BE2C (cell line): ENCODE measurements at places on chromosomes 3 and 15.

GRCh38 chr3:129690406-129690805 is 83.9 kb upstream of the PLXND1 start:
- DNase-seq: peak; percentile 58

- no peak for DNase-seq
Measured at GRCh38 chr3:103976931-103977339, 1389.8 kb upstream of the ALCAM start.

- DNase-seq: peak; percentile 76
Measured at GRCh38 chr3:195849322-195850074, 37.8 kb upstream of the MUC4 start.

GRCh38 chr3:52568069-52568468 is 31.7 kb downstream of the UQCC5 start:
- no peak for DNase-seq

DNA sequence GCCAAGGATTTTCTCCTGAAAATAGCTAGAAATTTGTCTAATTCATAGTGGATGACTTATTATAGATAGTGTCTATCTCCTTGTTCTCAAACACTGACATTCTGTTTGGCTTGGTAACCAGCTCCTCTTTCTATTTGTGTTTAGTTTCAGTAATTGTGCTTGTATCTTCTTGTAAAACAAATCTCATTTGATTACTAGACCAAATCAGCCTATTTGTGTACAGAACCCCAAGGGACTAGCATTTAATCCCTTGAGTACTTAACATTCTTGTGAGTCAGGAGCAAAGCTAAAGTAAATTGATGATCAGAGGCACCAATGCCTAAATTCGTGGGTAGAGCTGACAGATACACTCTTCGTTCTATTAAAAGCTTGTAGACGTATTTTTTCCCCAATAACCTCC is 306.5 kb upstream of the SLITRK3 start:
- no peak for DNase-seq

DNA sequence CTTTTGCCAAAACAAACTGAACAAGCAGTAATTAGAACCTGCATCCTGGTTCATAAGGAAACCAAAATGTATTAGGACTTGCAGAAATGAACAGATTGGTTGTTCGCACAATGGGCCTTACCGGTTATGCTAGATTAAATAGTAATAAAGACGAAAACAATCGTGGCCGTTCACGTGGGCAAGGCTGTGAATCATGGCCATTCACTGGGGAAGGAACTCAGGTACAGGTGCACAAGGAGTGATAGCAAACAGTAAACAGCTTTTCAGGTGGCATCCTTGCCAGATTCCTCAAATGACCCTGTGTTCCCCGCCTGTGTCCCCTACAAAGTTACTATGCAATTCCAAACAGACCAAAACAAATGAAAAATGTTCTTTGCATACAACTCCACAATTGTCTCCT is 8.2 kb downstream of the LRIG1 start:
- DNase-seq: no peak

- DNase-seq: no peak
Measured at GRCh38 chr3:24278543-24278942, 216.1 kb downstream of the THRB start.

GRCh38 chr3:106115557-106115956 is 246.7 kb upstream of the CBLB start:
- no peak for DNase-seq

- DNase-seq: no peak
Measured at GRCh38 chr3:73018790-73019441, 22.3 kb downstream of the PPP4R2 start.

DNA sequence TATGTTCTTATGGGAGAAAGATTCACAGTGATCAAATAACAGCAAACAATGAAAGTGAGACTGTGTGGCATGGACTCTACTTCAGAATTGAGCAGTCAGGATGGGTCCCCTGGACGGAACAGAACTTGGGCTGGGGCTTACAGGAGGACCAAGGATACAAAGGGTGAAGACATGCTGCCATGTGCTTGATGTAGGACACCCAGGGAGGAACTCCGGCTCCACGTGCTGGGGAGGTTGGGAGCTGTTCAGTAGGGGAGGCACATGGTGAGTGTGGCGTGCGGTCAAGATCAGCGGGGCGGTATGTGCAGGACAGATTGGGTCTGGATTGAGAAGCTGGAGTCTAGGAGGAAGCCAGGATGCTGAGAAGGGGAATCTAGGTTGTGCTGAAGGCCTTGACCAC is 32.6 kb downstream of the PPCDC start:
- no peak for DNase-seq

DNA sequence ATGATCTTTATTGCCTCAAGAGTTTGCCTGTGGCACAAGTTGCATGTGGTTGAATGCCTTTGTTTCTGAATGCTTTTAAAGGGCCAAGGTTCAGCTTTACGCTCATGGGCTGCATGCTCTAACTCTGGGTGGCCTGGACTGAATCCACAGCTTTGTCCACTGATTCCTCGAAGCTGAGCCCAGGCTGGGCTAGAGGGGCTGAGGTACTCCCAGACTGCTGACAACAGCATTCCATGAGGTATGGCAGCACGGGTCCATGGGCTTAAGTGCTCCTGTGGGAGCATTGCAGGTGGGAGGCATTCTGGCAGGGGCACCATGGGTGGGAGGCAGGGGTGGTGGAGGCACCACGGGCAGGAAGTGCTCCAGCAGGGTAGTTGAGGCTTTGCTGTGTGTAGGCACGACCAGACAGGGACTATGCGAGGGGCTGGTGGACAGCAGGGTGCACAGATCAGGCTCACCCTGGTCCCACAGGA is 61.6 kb downstream of the GLCE start:
- no peak for DNase-seq

DNA sequence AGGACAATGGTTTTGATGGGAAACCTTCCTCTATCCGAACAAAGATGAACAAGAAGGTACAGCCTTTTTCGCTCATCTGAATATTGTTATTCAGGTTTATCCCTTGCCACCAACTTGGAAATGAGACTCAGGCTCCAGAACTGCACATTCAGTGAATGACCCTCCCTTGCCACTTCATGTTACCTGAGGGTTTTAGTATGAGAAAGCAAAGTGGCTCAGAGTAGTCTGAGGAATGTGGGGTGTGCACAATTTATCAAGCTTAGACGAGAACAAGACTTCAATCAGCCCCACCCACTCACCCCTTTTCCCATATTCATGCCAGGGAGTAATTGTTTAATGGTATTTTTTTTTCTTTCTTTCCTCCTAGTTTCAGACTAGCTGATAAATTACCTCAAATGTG is 265.3 kb upstream of the POU1F1 start:
- DNase-seq: no peak

DNA sequence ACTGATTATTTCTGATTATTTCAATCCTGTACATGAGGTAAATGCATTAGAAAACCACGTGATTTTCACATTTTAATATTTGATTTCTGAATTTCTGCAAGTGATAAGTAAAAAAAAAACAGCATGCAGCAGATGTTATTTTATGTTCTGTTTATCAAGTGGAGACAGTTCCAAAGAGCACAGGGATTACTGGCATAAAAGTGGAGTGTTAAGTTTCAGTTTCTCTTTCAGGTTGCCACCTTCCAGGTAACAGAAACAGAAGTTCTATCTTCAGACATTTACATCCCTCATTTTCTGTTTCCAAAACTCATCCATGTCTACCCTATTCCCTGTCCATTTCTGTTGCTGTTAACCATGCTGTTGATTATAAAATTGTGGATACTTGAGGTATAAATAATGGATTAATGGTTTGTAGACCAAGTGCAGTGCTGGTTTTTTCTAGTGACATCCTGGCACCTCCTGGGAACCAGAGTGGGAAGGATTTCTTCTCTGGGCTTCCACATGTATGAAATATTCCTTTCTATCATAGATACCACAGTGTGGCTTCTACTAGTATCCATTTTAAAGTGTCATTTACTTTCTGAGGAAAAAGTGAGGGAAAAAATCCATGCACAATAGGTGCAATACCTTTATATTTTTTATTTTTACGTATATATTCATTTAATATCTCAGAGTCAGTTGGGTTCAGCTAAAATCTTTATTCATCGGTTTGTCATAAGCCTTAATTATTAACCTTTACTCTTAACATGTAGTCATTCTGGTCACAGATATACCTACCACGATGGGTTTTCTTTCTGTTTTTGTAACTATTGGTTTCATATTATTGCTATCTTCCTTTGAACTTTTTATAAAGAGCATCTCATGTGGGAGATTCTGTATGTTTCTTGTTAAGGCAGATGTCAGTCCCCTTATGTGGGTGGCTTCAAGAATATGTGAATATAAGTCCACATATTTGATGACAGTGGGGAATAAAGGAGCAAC is 1010.0 kb downstream of the SQOR start:
- no peak for DNase-seq

DNA sequence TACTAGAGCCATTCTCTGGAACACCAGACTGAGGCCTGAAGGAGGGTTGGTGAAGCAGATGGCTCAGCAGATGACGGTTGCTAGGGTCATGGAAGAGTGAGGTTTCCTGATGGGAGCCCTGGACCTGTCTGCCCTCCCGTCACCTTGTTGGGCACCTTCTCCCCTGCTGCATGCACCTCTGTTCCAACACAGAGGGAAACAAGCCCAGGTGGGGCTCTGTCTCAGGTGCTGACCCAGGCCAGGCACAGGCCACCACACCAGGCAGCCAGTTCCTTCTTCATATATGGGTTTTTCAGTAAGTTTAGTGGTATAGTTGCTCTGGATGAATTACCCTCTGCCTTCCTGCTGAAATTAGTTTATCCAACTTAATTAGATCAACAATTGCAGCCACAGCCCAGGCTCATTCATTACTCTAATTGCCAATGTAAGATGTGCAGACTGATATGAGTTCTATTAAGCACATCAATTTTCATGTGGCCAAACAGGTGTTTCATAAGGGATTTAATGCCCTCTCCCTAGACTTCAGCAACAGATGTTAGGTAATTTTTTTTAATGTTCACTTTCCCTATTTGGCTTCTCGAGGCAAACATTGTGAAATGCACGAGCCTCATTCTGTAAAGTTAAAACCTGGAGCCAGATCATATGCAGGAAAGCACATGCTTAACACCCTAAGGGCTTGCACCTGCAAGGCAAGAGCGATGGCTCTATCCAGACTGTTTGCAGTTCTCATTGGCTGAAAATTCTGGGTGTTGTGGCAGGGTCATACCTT is 174.8 kb downstream of the CHDH start:
- DNase-seq: peak; percentile 20

- DNase-seq: no peak
Measured at GRCh38 chr3:194327218-194328052, 23.7 kb downstream of the CPN2 start.

DNA sequence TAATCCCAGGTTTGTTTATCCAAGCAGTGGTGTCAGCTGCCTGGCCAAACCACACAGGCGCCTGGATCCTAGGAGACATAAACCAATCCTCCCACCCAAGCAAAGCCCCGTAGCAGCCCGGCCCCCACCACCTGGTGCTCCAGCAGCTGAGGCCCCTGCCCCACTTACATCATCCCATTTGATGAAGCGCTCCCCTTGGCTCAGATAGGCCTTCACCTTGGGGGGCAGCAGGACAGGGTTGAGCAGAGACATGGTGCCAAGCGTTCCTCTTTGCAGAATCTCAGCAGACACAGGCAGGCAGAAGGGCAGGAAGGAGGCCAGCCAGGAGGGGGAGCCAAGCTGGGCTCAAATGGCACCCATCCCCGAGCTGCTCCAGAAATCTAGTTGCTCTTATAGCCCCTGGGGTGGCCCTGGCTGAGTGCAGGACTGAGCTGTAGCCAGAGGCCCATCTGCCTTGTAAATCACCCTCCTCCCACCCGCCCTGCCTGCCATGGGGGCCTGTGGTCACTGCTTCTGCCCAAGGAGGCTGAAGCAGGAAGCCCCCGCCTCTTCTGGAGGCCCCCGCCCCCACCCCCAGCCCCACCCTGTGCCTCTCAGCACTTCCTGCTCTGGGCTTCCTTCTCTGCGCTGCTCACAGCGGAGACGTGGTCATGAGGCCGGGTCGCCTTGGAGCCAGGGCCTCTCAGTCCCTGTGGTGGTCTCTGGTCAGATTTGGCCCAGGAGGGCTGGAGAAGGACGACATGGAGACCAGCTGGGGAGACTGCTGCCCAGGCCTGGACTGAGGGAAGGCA is at the start of gene PLCB2:
TSS of gene PLCB2 (minus strand) at position 515 of the 791 bp plus-strand sequence. CDS start at position 252, 263 bp downstream.
- peak; percentile 45 for DNase-seq

- DNase-seq: no peak
Measured at GRCh38 chr15:40263024-40263754, 19.7 kb downstream of the ANKRD63 start.

GRCh38 chr15:93063796-93064690 is 25.0 kb downstream of the RGMA start:
- DNase-seq: no peak

DNA sequence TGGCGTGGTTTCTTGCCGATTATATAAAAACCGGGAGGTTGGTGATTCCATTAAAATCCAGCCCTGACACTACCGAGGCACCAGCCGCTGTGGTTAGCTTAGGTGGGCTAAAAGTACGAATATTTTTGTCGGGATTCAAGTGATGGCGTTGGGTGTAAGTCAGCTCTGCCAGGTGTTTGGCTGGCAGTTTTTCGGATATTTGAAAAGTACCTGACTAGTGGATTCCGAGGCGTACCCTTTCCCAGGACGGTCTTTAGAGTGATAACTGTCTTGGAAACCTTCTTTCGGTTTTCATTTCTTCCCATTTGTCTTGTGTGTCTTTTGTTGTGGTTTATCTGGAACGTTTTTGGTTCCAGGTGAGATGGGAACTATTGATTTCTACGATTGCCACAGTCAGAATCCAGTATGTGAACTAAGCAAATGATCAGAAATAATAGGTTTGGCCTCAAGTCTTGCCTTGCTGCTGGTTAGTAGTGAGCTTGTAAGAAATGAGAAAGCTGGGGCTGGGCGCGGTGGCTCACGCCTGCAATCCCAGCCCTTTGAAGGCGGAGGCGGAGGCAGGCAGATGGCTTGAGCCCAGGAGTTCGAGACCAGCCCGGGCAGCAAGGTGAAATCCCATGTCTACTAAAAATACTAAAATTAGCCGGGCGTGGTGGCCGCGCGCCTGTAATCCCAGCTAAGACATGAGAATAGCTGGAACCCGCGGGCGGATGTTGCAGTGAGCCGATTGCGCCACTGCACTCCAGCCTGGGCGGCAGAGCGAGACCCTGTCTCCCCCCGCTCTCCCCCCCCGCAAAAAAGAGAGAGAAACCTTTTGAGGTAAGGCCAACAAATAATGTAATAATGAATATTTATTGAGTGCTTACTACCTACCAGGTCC is 1.4 kb downstream of the FYTTD1 start:
- DNase-seq: peak; percentile 47

- DNase-seq: no peak
Measured at GRCh38 chr15:34795267-34796081, at the start of gene ACTC1. Gene ACTC1 (minus strand): TSS chr15:34795549. CDS start chr15:34794808, 741 bp downstream.
